ENCODE measurements at places on chromosomes 2 and 18. TPM values are rescaled to one million over a fixed set of nuclear protein-coding genes. Genes with fewer than 3 reads are reported as not detected.

- H3K27me3 ChIP-seq = no peaks in the 10 kb centered on the region
- no peaks in the 10 kb centered on the region for H3K36me3 ChIP-seq
- H3K4me3 ChIP-seq = no peak overlapping the region
- H3K4me1 ChIP-seq = no peaks in the 10 kb centered on the region
- no peak overlapping the region for H3K27ac ChIP-seq
These were observed 76.2 kb upstream of the MYO3B start for GRCh38 chr2:170101789-170102188.

The KCNG3 gene
- total RNA-seq = not detected

DNA sequence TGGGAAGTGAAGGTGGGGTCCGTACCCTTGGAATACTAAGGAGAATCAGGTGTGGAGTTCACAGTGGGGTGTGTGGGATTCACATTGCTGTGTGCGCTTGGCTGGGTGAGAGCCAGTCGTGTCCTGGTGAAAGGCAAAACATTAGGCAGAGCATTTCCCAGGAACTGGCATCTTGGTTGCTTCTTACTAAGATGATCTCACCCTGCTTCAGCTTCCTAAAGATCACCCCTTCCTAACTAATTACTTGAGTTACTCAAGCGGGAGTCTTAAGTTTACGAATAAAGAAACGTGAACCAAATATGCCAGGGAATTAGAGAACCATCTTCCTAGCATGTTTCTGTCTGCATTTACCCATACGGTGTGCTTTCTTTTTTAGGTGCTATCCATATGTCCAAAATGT is 122.9 kb downstream of the NCK2 start:
- H3K4me1 ChIP-seq = no peaks in the 10 kb centered on the region
- DNase-seq = no peak
- no peaks in the 10 kb centered on the region for H3K36me3 ChIP-seq
- H3K27me3 ChIP-seq = no peaks in the 10 kb centered on the region

The ACADL gene
- 32.8 TPM for total RNA-seq

DNA sequence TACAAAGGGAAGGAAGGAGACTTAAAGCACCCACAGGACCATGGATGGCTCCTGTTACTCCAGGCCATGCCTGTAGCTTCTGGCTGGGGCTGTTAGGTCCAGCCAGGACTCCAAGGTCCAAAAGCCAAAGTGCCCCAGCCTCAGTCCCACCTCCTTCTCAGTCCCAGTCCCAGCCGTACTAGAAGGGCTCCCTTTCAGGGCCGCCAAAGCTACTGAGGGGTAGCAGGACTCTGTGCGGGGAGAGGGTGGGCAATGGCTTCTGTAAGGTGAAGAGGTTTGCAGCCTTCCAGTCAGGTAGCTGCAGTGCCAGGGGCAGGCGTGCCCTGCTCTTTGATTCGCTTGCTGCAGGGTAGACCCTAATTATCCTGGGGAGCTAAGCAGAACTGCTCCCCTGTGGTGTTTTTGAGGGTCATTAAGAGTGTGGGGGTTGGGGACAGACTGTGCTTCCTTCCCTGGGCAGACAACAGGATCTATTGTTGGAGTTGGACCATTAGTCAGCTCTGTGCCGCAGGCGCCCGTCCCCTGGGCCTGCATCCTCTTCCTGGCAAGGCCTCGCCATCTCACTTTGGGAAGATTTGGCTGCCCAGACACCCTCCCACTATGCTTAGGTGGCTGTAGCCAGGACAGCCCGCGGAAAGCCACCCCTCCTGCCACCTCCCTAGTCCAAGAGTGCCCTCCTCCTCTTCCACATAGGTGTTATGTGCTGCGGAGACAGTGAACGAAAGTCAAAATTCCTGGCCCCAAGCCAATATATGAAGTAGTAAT is 118.8 kb downstream of the ZBTB7C start:
- no peak overlapping the region for H3K27ac ChIP-seq
- no peak for DNase-seq
- H3K27me3 ChIP-seq = no peaks in the 10 kb centered on the region
- no peaks in the 10 kb centered on the region for H3K4me1 ChIP-seq
- H3K4me3 ChIP-seq = no peak overlapping the region
- no peaks in the 10 kb centered on the region for H3K36me3 ChIP-seq

DNA sequence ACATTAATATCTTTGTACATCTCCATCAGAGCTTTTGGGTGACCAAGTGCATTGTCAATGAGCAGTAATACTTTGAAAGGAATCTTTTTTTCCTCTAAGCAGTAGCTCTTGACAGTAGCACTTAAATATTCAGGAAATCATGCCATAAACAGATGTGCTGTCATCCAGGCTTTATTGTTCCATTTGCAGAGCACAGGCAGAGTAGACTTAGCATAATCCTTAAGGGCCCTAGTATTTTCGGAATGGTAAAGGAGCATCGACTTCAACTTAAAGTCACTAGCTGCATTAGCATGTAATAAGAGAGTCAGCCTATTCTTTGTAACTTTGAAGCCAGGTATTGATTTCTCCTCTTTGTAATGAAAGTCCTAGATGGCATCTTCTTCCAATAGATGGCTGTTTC is 121.8 kb upstream of the CWC22 start:
- no peaks in the 10 kb centered on the region for H3K4me1 ChIP-seq
- no peaks in the 10 kb centered on the region for H3K27me3 ChIP-seq
- no peaks in the 10 kb centered on the region for H3K36me3 ChIP-seq

DNA sequence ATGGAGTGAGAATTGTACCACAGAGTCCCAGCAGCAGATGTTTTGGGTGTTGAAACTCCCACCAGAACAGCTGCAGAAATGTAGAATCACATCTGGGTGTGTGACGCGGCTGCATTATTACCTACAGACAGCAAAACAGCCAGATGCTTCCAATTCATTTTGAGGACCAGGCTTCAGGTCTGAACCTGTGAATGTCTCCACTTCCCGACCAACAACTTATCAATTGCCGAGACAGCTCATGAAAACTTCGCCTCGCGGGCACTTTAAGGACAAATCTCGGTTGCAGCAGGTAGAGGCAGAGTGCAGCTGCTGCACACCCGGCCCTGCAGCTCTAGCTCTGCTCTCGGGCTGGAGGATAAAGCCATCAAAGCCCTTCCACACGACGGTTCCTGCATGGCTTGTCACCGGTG is 202.0 kb downstream of the HRH4 start:
- H3K27me3 ChIP-seq = no peaks in the 10 kb centered on the region
- no peak overlapping the region for H3K4me3 ChIP-seq
- no peak overlapping the region for H3K27ac ChIP-seq
- H3K36me3 ChIP-seq = no peaks in the 10 kb centered on the region
- no peaks in the 10 kb centered on the region for H3K4me1 ChIP-seq

Data from aorta (tissue), 5 donors.